ENCODE measurements at places on chromosomes 12 and 14.

DNA sequence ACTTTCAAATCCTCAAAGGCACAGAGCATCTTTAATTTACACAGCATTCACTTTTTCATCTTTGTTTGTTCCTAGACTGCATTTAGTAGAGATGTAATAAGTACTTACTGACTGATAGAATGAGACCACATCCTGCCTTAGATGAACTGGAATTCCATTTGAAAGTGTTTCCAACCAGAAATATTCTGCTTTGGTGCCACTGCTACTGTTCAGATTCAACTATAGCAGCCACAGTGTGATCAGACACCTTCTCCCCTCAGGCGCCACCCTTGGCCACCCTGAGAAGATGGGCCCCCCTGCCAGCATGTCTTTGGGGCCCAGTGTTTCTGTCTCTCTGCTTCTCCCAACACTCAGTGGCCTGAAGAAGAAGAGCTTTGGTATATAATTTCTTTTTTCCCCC lies 449.1 kb downstream of the RAD51B start:
- DNase-seq: no peak

GRCh38 chr12:19981944-19982343 lies 386.4 kb upstream of the PDE3A start:
- DNase-seq: no peak

DNA sequence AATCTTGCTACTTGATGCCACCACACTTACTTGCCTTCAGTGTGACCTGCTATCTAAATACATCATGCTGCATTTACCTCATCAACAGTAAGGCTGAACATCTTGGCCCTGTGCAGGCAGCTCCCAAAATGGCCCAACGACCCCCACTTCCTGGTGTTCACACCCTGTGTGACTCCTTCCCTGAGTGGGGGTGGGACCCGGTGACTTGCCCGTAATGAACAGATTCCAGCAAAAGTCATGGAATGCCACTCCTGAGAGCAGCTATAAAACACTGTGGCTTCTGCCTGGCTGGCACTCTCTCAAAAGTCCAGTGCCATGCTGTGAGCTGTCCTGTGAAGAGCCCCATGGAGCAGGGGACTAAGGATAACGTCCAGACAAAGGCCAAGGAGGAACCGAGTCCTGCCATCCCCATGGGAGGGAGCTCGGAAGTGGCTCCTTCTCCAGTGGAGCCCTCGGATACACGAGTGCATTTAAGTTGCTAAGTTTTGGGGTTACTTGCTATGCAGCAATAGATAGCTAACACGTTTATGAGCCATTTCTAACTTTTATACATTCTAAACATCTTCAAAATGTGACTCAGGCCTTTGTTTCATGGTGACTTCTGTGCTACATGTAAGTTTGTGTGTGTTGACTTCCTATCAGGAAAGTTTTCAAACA lies 33.0 kb downstream of the P2RX2 start:
- DNase-seq: no peak

DNA sequence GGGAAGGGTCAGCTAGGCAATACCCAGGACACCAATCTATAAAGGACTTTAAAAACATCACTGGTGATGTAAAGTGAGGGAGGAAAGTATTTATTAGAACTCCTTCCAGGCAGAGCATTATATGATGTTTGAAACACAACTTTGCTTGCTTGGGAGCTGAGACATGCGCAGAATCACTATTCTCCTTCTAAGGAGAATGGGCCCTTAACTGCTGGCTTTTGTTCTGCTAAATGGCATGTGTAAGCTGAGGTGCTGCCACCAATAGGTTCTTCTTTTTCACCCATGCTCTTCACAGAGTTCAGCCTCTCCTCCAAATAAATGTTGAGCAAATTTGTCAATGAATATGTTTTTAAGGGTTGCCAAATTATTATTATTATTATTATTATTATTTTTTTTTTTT lies 3.9 kb downstream of the STAC3 start:
- no peak for DNase-seq

DNA sequence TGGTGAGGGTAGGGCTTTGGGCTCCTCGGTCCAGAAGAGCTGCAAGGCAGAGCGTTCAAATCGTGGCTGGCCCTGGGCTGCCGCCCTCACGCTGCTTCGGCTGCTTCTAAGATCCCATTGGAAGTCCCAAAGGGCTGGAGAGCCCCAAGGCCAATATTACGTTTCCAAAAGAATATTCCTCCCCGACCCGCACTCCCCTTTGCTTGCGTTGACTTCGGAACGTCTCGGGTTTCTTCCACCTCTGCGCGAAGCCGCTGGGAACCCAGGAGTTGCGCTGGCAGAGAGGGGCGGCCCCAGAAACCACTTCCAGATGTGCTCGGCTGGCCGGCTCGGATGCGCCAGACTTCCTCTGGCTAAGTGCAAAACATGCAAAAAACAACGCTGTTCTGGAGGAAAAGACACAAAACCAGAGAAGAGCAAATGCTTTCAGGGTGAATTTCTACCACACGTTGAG lies at the start of gene GLT8D2:
Gene GLT8D2, minus strand, starts transcription at position 285 of the 454 bp plus-strand sequence. CDS start 30,539 bp downstream, outside the sequence.
- no peak for DNase-seq

DNA sequence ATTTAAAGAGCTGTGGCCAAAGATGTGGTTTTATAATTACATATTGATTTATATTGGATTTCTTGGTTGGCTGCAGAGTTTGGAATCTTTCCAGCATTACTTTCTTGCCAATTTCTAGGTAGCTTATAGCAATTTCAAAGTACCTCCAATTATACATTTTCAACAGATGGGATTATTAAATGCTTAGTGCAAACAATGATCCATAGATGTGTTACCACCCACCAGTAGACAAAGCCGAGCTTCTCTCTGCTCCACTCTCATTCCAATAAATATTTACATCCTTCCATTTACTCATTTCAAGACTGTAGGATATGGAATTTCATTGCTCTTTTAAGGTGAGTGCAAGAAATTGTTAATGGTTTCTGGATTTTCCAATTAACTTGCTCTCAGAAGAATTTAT lies 21.6 kb upstream of the TMCC3 start:
- no peak for DNase-seq

DNA sequence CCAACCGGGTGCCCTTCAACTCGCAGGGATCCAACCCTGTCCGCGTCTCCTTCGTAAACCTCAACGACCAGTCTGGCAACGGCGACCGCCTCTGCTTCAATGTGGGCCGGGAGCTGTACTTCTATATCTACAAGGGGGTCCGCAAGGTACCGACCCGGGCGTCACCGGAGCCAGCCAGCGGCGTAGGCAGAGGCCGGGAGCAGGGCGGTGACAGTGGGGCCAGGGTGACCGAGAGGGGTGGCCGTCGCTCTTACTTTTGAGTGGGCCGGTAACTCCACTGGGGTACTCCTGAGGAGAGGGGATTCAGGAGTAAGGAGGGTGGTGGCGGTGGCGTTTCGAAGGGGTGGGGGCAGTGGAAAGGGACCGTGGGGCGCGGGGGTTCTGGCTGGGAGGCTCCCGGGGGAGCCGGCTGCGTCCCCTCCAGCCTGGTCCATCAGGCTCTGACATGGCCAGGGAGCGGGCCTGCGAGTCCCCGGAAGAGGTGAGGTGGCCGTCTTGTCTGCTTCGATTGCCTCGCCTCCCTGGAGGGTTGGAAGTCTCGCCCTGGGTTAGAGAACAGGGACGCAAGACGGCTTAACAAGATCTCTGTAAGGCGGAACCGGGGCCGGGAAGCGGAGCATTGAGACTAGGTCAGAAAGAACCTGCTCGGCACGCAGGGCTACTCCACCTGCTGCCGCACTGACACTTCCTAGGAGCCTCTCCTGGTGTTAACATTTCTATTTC lies 491 bp downstream of the WDR20 start:
- DNase-seq: peak; percentile 73

DNA sequence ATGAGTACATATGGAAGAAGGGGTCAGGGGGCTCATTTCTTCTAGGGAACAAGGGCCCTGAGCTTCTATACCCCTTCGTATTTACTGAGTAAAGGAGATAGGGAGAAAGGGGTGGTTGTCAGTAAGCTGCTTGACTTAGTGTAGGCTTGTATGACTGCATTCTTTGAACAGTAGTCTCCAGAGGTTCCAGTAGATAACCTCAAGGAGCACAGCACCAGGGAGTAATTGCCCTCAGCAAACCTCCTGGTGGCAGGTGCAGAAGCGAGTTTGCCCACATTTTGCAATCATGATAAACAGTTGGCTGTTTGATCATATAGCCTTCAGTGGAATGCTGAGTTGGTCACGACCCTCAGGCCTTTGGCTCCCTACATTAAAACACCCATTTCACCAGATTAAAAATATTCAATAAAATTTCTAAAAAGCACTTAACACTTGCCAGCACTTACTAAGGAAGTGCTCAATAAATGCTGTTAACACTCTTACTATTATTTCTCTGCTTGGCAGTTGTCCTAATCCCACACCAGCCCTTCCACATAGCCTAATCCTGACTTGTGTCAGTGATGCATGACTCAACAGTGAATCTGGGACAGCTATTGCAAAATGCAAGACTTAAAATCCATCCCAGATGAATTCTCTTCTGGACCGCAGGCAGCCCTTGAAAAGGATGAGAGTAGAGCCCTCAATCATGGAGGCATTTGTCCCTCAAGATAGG lies 3.7 kb upstream of the DHRS4L2 start:
- no peak for DNase-seq

GRCh38 chr12:131239384-131240094 lies 285.8 kb downstream of the ADGRD1 start:
- DNase-seq: no peak

DNA sequence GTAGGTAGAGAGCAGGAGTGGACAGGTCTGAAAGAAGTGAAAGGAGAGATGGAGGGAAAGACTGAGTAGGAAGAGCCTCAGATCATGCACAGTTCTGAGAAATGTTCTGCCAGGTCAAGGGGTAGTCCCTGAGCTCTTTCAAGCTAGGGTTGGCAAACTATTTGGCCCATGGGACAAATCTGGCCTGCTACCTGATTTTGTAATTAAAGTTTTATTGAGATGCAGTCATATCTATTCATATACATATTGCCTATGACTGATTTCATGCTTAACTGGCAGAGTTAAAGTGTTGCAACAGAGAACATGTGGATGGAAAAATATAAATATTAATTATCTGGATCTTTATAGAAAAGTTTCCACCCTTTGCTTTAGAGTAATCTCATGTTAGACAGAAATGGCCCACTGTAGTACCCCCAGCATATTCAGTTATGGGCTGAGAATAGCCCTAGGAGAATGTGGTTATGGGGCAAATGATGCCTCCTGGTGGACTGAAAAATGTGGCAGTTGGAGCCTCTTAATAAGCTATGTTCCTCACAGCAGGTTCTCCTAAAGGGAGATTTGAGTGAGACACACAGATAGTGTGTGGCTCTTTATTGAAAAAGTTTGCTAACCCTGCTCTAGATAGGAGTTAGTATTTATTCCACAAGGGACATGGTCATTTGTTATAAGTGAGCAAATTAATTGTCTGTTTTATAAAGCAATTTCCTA lies 476.9 kb downstream of the LRIG3 start:
- DNase-seq: no peak

- no peak for DNase-seq
Observed at GRCh38 chr14:101294136-101294535, 267.2 kb upstream of the DIO3 start.

GRCh38 chr14:87102811-87103378 lies 890.1 kb downstream of the GALC start:
- DNase-seq: no peak

DNA sequence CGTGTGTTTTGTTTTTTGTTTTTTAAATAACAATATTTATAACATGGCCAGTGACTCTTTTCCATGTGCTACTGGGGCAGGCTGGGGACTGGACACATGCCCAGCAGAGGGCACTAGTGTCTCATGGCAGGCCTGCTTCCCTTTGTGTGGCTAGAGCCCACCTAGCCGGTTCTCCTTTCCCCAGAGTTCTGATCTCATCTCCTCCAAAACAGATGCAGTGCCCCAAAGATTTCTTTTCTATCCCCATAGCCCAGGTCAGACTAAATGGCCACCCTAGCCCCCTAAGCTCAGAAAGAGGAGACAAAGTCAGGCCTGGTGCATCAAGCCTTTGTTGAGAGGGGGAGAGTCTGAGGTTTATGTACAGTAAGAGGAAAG lies 21.2 kb downstream of the PRPF40B start:
- peak; percentile 84 for DNase-seq

- no peak for DNase-seq
Observed at GRCh38 chr12:31560516-31560915, 30.4 kb downstream of the DENND5B start.

GRCh38 chr12:90979951-90980350 lies 24.8 kb downstream of the EPYC start:
- DNase-seq: no peak

DNA sequence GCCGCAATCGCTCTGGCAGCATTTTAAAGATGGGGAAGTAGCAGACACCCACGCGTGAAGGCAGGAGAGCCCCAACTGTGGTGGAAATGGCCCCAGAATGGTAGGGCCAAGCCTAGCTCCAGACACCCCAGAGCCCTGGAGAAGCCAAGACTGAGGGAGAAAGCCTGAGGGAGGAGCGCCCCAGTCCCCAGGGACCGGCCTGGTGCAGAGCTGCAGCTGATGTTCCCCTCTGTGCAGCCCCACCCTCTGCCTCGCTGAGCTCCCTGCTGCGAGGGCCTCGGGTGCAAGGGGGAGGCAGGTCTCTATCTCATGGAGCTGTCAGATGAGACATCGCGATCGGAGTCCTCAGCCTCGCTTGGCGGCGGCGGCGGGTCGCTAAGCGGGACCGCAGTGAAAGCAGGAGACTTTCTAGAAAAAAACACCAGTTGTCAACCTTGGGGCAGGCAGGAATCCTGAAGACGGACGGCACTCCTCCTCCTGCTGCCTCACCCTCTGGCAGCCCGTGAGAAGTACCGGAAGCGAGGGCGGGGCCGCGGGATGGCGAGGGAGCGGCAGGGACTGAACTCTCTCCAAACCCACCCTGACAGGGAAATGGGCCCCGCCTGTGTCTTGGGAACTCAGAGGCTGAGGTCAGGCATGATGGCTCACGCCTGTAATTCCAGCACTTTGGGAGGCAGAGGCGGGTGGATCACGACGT lies 6.0 kb downstream of the GAPDH start:
- peak; percentile 77 for DNase-seq

- no peak for DNase-seq
Observed at GRCh38 chr14:57009585-57010515, 199.6 kb upstream of the OTX2 start.

GRCh38 chr14:96038558-96038919 lies 623 bp upstream of the C14orf132 start:
- no peak for DNase-seq

GRCh38 chr12:104357421-104357952 lies 53.9 kb downstream of the EID3 start:
- peak; percentile 41 for DNase-seq

GRCh38 chr14:66281036-66281776 lies 205.0 kb upstream of the CCDC196 start:
- DNase-seq: no peak

DNA sequence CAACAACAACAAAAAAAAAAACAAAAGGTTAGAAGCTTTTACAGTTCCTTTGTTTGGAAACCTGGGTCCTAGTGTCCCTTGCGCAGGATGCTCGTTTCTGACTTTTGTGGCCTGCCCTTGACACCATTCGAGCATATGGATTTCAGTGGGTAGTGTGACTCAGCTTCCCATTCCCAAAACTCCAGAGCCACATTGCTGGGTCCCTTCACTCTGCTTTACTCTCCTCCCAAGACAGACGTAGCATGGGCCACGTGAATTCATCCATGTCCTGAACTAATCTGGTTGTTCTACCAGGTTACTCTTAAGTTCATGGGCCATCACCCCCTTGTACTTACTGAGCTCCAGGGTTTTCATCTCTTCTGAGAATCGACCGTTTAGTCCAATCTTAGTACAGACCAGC lies 68.0 kb upstream of the MAX start:
- no peak for DNase-seq

All from activated CD8-positive, alpha-beta memory T cell treated with anti-CD3 and anti-CD28 coated beads, Interleukin-2, amount 50 U/mL, for 48 hours (primary cell).